LoVo (cell line): ENCODE measurements at places on chromosomes 2 and 18.

GRCh38 chr2:66578054-66578686, 143.2 kb downstream of the MEIS1 start:
- no peak for DNase-seq

DNA sequence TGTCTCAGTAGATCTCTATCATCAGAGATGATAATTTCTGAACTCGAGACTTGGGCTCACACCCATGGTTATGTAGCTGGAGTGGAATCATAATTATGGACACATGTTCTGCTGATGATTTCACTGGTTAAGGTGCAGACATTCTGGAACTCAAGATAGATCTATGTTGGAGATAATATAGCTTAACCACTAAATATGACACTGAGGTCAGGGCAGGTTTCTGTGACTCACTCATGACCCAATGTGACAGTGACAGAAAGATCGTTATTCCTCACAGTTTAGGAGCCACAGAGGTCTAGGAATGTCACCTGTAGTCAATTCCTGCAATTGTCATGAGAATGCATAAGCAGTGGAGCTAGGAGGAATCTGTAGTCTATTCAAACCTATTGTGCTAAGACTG, 828.6 kb downstream of the TRIB2 start:
- DNase-seq: no peak

GRCh38 chr2:143195511-143195910, 66.3 kb downstream of the ARHGAP15 start:
- no peak for DNase-seq

DNA sequence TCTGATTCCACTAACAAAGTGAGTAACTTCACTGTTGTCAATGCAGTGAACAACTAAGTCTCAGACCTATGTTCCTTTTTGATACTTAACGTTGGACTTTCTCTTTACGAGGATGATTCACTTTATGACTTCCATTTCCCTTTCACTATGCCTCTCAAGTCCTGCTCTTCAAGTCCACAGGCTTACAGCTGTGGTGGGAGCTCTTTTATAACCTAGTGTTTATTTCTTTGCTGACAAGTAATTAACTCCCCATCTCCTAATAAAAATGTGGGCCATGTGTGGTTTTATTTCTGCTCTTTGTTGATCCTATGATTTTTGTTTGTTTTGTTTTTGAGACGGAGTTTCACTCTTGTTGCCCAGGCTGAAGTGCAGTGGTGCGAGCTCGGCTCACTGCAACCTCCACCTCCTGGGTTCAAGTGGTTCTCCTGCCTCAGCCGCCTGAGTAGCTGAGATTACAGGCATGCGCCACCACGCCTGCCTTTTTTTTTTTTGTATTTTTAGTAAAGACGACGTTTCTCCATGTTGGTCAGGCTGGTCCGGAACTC, 142.1 kb downstream of the USP34 start:
- peak; percentile 79 for DNase-seq

- no peak for DNase-seq
Observed at GRCh38 chr2:35819033-35819432, 536.5 kb upstream of the CRIM1 start.

- no peak for DNase-seq
Observed at GRCh38 chr2:191166756-191167445, 16.1 kb upstream of the STAT4 start.

DNA sequence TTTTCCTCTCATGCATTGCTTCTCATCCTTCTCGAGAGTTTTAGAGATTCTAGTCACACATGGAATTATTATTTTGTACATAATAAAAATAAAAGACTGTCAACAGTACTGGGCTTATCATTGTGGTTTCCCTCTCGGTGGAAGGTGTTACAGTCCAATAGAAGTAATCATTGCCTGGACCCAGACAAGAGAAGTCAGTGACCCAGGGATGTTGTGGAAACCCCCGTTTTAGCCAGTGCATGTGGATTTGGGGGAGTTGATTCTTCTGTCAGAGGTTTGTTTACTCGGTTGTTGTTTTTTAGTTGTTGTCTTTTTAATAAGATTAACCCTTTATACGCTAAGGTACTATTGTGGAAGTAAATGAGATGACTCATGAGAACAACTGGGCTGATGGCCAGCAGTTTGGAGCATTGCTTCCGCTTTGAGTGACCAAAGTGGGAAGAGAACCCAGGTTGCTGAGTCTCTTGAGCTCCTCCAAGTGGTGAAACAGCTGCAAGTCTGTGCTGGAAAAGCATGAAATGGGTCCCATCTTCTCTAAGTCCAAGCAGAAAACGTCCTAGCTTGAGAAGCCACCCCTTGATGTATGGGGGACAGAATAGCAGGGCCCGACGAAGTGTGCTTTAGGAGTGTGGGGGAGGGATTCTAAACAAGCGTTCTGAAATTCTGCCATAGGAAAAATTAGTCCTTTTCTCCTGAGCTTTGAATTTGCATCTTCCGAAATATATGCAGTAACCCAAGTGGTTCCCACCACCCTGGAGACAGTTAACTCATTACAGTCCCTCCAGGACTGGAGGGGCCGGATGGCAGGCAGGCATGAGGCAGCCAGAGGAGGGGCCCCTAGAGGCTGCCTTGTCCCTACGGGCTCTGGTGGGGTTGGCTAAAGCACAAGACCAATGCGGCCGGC, 61.8 kb upstream of the GPR45 start:
- peak; percentile 78 for DNase-seq

DNA sequence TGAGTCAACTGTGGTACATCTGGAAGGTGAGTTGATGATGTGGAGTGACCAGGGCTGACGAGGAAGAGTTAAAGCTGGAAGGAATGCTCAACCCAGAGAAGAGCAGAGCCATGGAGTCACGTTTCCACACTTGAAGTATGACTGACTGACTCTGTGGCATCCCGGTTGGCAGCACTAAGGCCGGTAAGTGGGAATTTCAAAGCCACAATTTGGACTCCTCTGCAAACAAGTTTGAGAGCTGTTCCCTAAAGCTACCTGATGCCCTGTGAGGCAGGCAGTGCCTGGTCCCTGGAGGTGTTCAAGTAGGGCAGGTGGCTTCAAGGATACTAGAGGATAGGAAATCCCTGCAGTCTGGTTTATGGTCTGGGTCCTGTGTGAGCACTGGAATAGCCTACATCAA, 69.3 kb upstream of the ITGB6 start:
- no peak for DNase-seq

- DNase-seq: no peak
Observed at GRCh38 chr2:205471776-205472175, 210.5 kb upstream of the NRP2 start.

- DNase-seq: peak; percentile 20
Observed at GRCh38 chr2:12106440-12107080, 360.1 kb downstream of the LPIN1 start.

GRCh38 chr18:42113529-42114191, 158.6 kb downstream of the PIK3C3 start:
- DNase-seq: peak; percentile 39

DNA sequence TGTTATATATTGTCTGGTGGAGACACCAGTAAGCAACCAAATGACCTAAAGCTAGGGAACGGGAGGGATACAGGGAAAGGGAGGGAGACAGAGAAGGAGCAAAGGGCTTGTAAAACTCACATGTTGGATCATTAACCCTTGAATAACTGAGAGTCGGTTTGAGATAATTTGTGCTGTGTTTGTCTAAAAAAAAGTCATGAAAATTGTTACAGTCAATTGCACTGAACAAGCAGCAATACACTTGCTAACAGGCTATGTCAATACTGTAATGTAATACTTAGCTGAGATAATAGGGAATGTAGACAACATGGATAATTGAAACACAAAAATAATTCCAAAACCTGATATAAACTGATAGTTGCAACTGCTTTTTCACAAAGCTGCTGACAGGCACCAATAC, 71.3 kb upstream of the ZNF521 start:
- DNase-seq: no peak

- no peak for DNase-seq
Observed at GRCh38 chr18:23239885-23240608, 104.8 kb downstream of the CABLES1 start.

DNA sequence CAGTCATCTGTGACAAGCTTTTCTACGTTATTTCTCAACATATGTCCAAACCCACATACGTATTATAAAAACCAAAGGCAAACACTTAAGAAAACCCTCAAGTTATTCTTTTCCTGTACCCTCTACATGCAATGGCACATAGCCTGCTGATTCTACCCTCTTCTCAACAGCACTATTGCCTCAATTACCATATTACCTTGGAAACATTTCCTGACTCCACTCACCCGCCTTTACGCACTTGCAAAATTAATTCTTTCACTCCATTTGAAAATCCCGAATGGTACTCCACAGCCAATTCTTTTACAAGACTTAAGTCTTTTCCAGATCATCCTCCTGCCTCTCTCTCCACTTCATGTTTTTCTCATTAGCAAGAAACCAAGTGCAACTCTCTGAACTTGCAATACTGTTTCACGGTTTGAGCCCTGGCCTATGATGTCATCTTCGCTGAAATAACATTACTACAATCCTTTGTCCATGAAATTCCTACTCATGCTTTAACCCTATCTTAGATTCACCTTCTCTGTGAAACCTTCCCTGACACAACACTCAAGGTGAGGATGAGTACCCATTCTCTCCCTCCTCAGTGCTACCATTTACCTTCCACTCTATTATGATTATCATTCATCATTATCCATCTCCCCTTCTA, 29.0 kb downstream of the SESTD1 start:
- DNase-seq: no peak

GRCh38 chr18:8489761-8490160, 119.5 kb upstream of the RAB12 start:
- DNase-seq: no peak

- DNase-seq: no peak
Observed at GRCh38 chr2:55232863-55233657, 572 bp downstream of the RPS27A start.

DNA sequence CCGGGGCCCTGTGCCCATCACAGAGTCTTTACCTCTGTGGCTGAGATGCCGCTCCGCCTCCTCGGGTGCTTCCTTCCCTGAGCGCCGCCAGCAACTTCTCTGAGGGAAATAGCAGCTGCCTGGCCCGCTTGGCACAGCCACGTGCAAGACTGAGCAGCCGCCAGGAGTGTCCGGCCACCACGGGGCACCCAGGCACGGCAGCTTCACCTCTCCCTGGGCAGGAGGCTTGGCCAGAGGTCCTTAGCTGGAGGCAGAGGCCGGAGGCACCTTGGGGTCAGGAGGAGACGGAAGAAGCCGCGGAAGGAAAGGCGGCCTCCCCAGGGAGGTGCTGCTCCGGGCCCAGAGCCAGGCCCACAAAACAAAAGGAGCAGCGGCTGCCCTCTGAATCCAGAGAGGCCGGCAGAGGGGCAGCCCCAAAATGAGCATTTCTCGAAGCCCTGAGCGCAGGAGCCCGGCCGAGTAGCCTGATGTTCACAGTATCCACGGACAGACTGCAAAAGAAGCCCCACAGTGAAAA, 6.0 kb upstream of the LIMS2 start:
- no peak for DNase-seq

DNA sequence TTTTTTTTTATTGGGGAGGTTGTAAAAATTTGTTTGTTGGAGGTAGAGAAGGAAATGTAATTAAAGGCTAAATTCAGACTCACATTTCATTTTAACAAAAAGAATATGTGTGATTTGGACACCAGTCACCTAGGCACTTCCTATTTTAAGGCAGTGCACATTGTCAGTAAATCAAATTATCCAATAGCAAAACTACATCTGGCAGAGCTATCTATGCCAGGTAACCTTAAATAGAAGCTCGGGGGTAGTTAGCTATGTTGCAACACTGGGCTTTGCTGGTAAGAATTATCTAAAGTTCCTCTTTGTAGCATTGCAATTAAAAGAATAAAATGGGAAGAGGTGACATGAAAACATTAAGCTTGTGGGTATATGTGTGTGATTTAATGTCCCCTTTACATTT, 1064.4 kb upstream of the ZEB2 start:
- no peak for DNase-seq

DNA sequence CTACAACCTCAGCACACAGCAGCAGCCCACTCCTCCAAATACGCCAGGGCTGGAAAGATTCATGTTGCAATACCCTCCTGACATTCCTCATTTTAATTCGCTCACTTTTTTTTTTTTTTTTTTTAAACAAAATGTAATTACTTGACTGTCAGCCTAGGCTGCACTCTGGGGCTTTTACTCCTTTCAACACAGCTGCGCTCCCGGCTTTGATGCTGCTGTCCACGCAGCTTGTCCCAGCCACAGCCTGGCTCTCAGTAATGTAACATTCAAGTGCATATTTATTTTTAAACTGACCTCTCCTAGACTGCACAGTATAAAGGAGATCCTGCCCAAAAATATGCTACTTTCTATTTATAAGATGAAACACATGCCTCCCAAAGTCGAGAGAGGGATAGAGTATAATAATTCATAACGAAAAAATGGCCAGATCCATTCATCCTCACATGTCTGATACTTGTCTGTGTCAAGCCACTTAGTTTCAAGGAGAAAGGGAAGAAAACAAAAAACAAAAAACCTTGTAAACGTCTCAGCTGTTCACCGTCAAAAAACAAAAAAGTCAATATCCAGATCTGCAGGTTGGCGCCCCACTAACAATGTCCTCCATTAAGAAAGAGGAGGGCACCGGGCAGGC, 949 bp downstream of the CDC42EP3 start:
- DNase-seq: no peak

DNA sequence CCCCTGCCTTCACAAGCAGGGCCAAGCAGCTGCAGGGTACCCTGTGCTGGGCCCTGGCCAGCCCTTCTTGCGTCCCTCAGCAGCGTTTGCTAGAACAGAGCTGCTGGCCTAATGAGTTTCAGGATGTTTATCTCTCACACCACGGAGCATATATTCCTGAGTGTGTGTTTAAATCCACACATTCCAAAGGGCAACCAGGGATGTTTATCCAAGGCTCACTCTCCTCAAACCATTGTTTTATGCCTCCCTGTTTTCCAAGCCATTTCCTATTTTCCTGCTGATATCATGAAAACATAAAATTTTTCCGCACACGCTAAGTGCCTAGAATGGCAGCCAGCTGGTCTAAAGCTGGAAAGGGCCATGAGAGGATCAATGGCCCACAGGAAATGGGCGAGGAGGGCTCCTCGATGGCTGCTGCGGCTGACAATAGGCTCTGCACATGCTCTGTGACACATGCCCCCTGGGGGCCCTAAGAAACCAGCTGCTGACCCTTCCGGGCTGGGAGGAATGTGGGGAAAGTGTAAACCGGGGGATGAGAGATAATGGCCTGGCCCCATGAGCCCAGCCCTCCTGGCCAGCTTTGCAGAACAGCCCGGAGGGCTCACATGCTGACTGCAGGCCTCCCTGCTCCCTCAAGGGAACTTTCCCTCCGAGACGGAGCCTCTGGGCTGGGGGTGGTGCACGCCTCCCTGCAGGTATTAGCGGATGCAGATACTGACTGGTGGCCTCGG, 194.0 kb downstream of the NDUFA10 start:
- no peak for DNase-seq
